Activated naive CD4-positive, alpha-beta T cell treated with anti-CD3 and anti-CD28 coated beads, Interleukin-2, amount 50 U/mL, for 72 hours (primary cell): ENCODE measurements at places on chromosomes 3 and 15.

DNA sequence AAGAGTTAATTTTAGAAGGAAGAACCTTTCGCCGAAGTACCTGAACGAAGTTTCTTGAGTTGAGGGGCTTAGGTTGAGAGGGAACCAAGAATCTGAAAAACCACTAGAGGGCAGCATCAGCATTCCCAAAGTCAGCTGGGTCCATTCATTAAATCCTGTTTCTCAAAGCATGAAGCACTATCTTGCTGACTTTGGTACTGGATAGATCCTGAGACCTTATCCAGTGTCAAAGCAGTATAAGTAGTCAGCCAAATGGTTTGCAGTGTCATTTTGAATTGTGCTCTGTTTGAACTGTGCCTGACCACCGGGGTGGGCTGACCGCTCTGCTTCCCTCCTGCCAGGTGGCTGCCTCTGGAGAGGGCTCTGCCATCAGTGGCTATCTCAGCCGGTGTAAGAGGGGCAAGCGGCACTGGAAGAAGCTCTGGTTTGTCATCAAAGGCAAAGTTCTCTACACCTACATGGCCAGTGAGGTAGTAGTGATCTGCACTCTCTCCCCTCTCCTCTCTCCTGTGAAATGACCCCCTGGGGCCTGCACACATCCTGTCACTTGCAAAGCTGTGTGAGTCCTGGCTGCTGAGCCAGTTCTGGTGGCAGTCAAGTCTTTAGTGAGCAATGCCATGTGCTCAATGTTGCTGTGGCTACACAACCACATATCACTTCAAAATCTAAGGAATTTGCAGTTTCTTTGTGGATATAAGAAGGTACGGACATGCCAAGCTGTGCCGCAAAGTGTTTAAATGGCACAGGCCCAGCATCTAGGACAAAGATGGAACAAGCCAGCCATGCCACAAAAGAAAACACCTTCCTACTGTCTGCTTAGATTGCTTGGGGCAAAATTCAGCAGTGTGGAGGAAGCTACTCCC, 21.4 kb upstream of the NR2C2 start:
- no peak for DNase-seq

DNA sequence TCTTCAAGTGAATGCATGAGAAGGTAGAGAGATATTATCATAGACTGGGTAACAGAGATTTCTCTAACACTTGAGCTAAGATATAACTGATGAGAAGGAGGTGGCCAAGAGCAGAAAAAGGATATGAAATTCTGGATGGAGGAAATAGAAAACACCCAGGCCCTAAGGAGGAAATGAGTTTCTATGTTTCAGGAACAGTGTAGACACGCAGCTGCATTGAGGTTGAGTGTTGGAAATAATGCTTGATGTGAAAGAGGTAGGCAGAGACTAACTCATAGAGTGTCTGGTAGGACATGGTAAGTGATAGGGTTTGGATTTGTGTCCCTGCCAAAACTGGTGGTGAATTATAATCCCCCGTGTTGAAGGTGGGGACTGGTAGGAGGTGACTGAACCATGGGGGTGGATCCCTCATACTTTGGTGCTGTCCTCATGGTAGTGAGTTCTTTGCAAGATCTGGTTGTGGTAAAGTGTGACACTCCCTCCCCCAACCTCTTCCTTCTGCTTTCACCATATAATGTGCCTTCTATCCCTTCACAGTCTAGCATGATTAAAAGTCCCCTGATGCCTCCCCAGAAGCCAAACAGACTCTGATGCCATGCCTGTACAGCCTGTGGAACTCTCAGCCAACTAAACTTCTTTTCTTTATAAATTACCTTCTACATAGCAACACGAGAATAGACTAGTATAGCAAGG, 787.3 kb downstream of the EDEM1 start:
- DNase-seq: no peak

DNA sequence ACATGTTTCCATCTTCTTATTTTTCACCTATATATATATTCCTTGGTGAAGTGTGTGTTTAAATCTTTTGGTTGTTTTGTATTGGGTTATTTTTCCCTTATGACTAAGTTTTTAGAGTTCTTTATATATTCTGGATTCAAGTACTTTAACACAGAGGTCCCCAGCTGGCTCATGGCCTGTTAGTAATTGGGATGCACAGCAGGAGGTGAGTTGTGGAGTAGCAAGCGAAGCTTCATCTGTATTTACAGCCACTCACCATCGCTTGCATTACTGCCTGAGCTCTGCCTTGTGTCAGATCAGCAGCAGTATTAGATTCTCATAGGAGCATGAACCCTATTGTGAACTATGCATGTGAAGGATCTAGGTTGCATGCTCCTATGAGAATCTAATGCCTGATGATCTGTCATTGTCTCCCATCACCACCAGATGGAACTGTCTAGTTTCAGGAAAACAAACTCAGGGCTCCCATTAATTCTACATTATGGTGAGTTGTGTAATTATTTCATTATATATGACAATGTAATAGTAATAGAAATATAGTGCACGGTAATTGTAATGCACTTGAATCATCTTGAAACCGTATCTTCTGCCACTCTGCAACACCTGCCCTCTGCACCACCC, 151.6 kb downstream of the RSRC1 start:
- DNase-seq: no peak

DNA sequence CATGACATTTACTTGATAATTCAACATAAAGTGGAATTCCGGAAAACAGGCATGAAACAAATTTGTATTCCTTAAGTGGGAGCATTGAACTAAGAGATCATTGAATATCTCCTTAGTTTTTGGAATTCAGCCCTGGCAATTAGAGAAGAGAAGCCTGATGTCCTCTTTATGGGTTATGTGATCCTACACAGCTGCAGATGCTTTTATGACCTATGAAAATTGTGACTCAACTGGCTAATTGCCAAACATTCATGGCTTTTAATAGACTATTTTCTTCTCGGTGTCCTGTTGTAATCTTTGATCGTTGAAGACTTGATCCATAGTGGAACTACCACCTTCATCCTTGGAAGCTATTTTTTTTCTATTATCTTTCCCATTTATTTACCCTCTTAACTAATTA, 46.1 kb downstream of the AGBL1 start:
- no peak for DNase-seq

DNA sequence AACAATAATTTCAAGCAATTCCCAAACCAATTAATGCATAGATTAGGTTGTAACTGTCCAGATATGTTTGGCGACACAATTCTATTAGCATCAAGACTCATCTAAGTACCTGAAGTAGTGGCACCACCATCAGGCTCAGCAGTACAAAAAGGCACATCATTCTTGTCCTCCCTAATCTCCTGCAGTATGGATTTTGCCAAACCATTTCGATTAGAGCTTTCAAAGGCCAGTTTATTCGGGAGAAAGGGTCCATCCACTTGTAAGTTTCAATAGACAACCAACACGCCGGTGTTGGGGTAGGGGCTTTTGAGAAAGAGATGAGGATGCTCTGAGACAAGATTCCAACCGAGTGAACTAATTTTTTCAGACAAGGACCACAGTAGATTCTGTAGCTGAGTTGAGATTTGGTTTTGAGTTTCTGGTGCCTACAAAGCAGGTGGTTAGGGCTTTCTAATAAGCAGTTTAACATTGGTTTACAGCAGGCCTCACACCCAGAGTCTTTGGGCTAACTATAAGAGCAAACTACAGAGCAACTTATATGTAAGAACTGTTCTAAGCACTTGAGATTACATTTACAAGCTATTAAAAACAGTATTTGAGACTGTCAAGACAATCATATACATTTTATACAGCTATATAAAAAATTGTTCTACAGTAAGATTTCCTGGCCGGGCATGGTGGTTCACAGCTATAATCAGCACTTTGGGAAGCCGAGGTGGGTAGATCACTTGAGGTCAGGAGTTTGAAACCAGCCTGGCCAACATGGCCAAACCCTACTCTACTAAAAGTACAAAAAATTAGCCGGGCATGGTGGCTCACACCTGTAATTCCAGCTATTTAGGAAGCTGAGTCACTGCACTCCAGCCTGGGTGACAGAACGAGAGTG, 4.5 kb downstream of the RPL22L1 start:
- DNase-seq: no peak

GRCh38 chr3:49812916-49813496, 747 bp downstream of the UBA7 start:
- DNase-seq: no peak

- DNase-seq: no peak
Measured at GRCh38 chr3:195597229-195597628, 13.5 kb upstream of the APOD start.

DNA sequence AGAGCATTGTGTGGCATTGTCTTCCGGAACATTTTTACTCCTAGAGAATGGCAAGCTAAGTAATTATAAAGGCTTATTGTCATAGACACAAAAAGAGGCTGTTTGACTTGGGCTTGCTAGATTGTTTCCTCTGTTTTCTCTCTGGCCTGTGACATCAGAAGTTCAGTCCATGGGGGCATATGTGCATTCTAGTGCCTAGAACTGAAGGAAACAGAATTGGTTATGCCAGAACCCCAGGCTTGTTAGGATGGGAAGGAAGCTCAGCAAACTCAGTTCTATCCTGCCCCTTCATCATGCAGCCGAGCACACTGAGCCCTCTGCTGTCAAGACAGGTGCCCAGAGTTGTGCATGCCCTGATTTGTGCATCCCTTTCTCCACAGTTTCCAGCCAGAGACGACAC, 131.3 kb downstream of the PDE8A start:
- DNase-seq: no peak
